ENCODE measurements at places on chromosomes 1 and 21.

- DNase-seq: no peak
Measured at GRCh38 chr1:233144434-233144833, 151.1 kb downstream of the PCNX2 start.

DNA sequence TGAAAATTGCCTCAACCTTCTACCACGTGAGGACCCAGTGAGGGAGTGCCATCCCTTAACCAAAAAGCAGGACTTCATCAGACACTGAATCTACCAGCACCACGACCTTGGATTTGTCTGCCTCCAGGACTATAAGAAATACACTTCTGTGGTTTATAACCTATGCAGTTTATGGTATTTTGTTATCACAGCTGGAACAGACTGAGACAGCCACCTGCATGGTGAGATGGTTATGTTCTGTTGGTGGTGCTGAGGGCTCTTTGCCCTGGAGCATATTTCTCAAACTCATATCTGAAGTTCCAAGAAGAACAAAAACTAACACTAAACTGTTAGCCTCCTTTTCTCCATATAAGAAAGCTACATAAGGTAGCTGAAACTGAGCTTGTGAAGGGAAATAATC is 69.8 kb upstream of the RGS18 start:
- DNase-seq: no peak

GRCh38 chr1:202615501-202616354 is 94.5 kb downstream of the SYT2 start:
- no peak for DNase-seq

DNA sequence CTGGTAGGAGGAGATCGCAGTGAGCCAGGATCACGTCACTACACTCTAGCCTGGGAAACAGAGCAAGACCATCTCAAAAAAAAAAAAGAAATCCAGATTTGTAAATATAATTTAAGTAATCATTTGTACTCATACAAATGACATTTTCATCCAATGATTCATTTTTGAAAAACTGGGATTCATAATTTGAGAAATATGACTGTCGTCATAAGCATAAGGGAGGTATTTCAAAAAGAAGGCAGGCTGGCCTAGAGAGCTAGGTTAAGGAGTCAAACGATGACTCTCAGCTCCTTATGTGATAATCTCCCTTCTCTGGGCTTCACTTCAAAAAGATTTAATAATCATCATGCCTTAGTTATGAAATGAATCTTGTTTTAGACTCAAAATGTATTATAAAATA is 2.3 kb downstream of the GART start:
- no peak for DNase-seq

DNA sequence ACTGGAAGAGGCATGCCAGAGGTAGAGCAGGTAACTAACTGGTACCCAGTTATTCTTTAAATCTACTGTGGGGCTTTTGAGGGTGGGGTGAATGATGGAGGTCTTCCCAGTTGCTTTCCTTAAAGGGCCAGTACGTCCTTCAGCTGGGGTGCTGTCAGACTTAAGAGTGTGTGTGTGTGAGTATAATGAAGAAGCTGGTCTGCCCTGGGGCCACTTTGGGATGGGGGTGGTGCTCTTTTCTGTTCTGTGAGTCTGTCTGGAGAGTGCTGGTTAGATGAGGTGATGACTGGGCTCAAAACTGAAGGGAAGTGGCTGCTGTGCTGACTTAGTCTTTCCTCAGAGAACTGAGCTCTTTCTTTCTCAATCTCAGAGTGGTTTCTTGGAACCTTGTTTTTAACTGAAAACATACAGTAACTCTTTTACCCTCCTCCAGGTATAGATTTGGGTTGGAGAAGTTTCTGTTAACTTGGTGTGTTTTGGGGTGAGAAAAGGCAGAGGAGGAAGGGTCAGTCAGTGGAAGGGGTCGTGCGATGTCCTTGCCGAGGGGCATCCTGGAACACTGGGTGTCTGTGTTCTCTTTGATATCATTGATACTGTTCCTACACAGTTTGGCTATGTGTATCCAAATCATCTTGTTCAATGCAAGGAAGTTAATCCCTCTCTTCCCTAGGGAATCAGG is 746 bp downstream of the MACF1 start:
- peak; percentile 35 for DNase-seq

GRCh38 chr1:44389437-44389836 is 15.6 kb upstream of the RNF220 start:
- no peak for DNase-seq

- no peak for DNase-seq
Measured at GRCh38 chr1:203183828-203184227, 2.7 kb downstream of the CHI3L1 start.

GRCh38 chr1:56578963-56579875 is at the start of gene PLPP3:
Gene PLPP3 (minus strand): TSS chr1:56579563. CDS start chr1:56579016, 547 bp downstream.
- no peak for DNase-seq

DNA sequence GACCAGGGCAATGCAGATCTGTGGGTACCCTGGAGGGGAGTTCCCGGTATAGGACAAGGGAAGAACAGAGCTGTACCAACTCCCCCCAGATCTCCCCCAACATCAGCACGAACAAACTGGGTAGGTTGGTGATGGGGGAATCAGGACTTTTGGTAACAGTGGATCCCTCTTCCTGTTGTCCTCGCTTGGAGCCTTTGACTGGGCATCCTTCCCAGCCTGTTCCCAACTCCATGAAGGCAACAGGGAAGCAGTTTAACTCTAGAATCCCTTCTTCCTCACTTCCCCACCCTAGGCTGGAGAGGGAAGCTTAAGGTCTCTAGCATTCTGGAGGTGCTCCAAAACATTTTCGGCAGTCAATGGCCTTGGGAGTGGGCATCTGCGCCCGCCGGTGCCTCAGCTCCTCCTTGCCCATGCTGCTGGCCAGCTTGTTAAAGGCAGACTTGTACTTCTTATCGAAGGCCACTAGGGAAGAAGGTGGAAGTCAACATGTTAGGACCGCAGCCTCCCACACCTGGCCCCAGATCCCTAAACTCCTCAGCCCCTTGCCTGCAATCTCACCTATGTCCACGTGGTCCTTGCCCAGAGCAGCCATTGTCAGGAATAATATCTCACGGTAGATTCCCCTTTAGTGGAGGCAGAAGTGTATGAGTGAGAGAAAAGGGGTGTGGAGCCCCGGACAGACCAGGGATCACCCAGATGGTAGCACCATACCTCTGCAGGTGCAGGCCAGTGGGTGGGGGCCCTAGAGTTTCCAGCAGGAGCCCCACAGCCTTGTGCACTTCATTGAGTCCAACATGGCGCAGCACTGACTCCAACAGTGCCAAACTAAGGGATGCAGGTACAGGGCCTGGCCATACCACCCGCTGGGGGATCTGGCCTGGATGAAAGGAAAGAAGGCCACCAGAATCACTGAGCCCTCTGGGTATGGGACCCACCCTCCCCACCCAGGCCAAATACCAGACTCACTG is 7.5 kb upstream of the GATAD2B start:
- no peak for DNase-seq

DNA sequence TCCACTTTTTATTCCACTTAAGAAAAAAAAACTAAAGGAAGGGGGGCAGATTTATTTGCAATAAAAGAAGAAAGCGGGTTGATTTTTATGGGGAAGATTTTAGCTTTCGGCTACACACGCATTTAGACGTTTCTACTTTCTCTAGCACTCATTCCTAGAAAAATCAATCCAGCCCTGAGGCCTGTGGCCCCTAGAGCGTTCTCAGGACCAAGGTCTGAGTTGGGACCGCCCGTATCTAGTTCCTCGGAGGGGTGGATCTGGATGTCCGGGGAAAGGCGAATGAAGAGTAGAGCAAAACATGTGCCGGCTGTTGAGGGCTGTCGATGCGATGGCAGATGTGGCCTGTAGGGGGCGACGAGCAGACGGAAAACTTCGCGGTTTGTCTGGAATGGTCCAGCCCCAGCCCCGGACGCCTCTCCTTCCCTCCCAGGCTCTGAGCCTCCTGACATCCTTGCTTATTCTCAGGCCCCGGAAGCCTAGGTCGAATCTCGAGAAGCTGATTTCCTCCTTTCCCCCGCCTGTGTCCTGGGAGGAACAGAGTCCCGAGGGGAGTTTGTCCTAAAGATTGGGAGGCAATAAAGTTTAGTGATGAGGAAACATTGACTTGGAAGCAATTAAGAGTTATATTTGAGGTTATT is 5.2 kb downstream of the FOXD3 start:
- no peak for DNase-seq

- no peak for DNase-seq
Measured at GRCh38 chr1:205455581-205456382, at the start of gene BLACAT1. Gene BLACAT1 (minus strand): TSS chr1:205456045.

GRCh38 chr21:46639489-46640386 is 4.3 kb downstream of the PRMT2 start:
- no peak for DNase-seq

GRCh38 chr1:239805042-239805441 is 286.6 kb upstream of the FMN2 start:
- DNase-seq: no peak

GRCh38 chr1:150053926-150054325 is 13.7 kb upstream of the VPS45 start:
- no peak for DNase-seq

DNA sequence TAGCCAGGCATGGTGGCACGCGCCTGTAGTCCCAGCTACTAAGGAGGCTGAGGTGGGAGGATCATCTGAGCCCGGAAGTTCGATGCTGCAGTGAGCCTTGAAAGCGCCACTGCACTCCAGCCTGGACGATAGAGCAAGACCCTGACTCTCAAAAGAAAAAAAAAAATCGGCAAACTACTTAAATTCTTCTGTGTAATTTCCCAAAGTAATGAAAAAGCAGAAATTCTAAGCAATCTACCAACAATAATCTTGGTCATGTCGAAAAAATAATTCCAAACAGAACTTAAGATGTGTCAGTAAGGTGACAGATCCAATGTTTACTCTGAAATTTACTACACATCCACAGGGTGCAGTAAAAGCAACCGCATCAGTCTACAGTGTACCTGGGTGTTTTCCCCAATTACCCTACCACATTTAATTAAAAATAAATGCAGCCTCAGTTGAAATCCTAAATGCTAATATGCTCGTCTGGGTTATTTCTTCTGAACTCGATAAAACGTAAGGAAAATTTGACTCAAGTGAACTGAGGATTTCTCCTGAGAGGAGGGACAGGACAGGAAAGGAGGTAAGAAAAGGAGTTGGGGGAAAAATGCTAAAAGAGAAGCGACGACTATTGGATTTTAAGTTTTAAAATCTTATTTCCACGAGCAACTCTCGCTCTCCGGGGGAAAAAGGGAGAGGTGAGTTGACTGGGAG is 801 bp downstream of the EPRS1 start:
- DNase-seq: no peak

- DNase-seq: no peak
Measured at GRCh38 chr1:228781161-228781808, 46.0 kb downstream of the RHOU start.

GRCh38 chr1:50531601-50532000 is 108.4 kb upstream of the DMRTA2 start:
- DNase-seq: no peak

- no peak for DNase-seq
Measured at GRCh38 chr1:53121319-53122172, 20.9 kb downstream of the SLC1A7 start.

GRCh38 chr1:66012106-66012784 is 219.6 kb downstream of the PDE4B start:
- no peak for DNase-seq

DNA sequence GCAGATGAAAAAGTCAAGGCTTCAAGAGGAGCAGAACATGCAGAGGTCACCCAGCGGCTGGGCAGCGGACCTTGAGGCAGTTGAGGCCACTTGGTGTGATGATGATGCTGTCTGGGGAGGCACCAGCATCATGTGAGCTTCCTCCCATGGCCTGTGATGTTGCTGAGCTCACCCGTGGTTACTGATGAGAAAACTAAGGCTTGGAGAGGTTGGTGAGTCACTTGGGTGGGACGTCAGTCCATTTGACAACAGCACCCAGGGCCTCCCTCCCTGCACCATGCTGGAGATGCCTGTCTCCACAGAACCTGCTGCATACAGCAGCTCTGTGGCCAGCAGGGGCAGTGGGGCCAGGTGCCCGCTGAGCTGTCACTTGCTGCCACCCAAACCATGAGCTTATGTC is 146.8 kb downstream of the NPHP4 start:
- DNase-seq: no peak

GRCh38 chr1:214568328-214568727 is 16.9 kb upstream of the PTPN14 start:
- no peak for DNase-seq

DNA sequence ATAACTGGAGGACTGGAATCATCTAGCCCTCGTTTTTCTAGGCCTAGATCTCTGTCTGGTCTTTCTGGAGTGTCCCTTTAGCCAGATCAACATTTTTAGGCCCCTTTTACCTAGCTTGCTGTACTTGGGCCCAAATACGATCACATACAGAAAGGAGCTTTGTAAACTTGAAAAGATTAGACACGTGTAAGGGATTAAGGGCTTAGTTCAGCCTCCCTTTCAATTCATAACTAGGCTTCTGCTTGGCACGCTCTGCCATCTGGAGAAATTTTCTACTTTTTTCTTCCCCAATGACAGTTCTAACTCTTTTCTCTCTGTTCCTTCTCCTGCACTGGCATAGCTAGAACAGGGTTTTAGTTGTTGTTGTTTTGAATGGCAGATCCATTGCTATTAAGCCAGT is 153.3 kb upstream of the BEND5 start:
- no peak for DNase-seq

DNA sequence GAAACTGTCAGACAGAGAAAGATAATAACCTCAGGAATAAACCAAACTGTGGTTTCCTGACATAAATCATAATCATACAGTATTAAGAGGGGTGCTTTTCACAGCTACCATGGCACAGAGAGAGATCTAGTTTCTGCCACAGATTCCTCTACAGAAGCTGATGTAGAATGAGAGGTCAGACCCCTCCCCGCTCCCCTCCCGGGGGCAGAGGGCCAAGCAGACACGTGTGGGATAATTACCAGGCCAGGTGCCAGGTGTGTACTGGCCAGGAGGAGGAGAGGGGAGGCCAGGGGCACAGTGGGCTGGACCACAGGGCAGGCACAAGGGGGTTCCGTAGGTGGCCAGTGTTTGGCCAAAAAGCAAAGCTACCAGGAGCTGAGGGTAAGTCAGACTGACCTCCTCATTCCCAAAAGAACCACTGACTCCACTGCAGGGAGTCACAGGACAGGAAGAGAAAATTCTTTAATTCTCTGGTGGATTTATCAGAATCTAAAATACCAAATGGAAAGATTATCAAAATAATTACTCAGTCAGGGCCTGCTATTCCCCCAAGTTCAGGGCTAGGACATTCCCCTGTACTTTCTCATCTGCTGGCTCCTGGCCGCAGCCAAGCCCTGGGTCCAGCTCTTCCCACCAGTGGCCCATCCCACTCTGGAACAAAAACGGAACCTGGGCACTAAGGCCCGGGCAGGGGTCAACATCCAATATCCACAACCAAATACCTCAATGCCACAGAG is 30.0 kb downstream of the C2CD2 start:
- no peak for DNase-seq

- DNase-seq: no peak
Measured at GRCh38 chr21:17782051-17782450, 37.1 kb downstream of the C21orf91 start.

- DNase-seq: peak; percentile 16
Measured at GRCh38 chr1:46532498-46533178, 18.8 kb downstream of the KNCN start.

- DNase-seq: no peak
Measured at GRCh38 chr1:9691108-9691445, 39.5 kb downstream of the PIK3CD start.

DNA sequence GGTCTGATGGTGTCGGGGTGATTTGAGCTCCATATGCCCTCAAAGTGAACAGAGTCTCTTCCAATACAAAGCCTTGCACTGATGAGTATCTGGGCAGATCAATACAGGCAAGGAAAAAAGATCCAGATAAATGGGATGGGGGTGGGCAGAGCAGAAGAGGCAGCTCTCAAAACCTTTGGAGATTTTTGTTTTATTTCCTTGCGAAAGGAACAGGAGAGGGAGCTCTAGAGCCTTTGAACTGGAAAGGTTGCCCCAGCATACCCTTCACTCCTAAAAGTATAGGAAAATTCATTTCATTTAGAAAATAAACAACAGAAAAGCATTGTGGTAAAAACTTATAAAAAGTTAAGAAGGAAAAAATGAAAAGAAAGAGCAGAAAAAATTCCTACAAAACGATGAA is 31.4 kb upstream of the OLIG2 start:
- DNase-seq: no peak
